Large intestine (tissue), 12 donors: ENCODE measurements at places on chromosomes 1 and 21. TPM values are rescaled to one million over a fixed set of nuclear protein-coding genes. Genes with fewer than 3 reads are reported as not detected.

GRCh38 chr1:157403608-157404007 lies 148.7 kb downstream of the FCRL5 start:
- no peak for DNase-seq

DNA sequence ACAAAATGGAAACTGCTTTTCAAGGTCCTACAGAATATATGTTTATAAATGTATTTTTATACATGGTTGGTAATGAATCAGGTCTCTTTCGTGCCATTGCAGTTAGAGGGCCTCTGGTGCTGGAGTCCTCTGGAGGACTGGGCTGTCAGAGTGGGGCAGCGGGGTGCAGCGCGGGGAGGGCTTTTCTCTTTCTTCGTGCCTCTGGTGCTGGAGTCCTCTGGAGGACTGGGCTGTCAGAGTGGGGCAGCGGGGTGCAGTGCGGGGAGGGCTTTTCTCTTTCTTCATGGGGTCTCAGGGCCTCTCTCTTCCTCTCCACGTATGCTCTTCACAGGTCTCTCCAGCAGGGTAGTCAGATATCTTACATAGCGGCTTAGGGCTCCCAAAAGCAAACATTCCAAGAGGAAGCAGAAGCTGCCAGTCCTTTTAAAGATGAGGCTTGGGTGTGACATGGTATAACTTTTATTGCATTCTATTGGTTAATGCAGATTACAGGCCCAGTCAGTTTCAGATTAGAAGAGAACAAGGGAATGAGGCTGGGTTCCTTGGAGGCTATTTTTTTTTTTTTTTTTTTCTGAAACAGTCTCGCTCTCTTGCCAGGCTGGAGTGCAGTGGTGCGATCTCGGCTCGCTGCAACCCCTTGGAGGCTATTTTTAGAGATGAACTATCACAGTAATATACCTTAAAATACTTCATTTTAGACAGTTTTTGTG lies 13.1 kb downstream of the SDCCAG8 start:
- DNase-seq: no peak

DNA sequence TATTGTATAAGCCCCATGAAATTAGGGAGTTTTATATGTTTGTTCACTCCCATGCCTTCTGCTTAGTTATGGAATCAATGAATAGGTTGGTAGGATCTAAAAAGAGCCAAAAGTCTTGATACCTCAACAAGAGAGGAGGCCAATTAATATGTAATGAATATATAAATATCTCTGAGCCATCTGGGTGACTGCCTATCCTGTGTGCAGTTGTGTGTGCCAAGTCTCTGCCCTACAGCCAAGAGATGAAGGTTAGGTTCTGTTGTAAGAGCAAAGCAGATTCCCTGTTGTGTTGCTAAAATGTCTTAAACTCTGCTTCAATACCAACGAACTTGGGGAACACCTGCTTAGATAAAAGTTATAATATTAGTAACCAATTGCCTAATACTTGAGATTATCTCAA lies 61.8 kb upstream of the GORAB start:
- DNase-seq: no peak

The MEF2D gene
- 25.0 TPM for polyA plus RNA-seq

The AIRE gene
- polyA plus RNA-seq: 14.3 TPM

DNA sequence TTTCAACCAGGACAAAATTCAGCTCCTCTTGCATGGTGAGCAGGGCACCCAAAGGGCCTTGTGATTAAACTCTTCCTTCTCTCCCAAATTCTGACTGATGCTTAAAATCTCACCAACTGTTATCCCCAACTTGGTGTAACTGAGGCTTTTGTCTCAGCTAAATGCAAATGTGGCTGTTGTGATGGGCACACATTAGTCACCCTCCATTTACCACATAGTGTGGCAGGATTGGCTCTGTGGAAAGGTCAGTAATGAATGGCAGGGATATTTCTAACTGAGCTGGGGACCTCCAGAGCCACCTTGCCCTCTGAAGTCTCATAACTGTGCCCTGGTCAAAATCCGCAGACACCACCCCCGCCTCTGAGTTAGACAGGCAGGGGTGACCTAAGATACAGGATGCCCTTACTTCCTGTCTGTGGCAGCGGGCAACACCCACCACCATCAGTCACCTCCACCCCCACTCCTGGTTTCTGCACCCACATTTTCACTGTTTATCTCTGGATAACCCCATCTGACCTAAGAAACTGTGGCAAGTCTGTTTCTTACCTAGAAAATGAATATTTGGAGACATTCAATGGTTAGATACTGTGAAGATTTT lies 25.4 kb upstream of the RGS16 start:
- no peak for DNase-seq

DNA sequence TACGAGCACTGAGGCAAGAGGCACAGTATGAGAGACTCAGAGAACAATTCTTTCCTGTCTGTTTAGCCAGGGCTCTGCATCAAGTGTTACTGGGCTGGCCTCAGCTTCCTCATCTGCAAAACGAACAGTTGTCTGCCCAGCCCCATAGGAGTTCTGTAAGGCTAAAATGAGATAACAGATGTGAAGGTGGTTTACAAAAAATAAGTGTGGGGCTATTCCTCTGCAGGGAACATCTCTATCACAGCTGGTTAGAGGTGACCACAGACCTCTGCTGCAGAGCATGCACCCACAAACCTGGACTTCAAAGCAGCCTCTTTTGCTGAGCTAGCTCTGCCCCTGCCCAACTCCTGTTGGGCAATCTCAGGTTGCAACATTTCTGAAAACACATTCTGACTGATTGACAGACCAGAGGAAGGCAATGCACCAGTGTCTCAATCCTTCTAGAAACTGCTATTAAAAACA lies 10.5 kb upstream of the OLIG1 start:
- DNase-seq: no peak

The SYT11 gene
- polyA plus RNA-seq: 19.0 TPM

GRCh38 chr1:109630898-109631512 lies 11.4 kb downstream of the AMPD2 start:
- no peak for DNase-seq

- DNase-seq: no peak
Observed at GRCh38 chr21:42845296-42845965, 33.9 kb downstream of the WDR4 start.

GRCh38 chr1:216641669-216642460 lies 81.4 kb downstream of the ESRRG start:
- no peak for DNase-seq

- DNase-seq: no peak
Observed at GRCh38 chr1:69657971-69658370, 90.2 kb downstream of the LRRC7 start.

DNA sequence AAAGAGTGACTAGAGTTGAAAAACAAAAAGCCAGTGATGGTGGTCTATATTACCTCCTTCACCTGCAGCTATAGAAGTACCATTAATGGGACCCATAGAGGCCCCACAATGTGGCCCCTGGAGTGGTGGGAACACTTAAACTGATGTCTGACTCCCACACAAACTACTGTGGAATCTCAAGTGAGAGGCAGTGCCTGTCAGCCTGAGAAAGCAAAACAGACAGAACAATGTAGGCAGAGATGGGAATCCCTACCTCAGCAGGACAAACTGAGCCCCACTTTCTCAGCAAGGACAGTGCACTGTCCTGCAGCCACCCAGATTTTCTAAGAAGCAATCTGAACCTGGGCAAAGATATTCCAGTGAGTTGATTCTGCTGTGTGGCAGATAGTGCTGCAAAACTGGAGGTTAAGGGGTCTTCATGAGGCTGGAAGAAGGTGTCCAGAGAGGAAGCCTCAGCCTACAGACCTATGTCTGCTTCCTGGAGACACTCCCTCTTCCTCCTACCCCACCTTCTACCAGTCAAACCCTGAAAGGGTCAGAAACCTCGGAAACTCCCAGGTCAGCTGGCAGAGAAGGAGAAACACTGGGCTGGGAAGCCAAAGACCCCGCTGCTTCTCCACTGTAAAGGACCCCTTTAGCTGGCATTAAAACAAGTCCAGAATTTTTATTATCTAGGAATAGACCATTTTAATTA lies 228.7 kb downstream of the C1orf94 start:
- no peak for DNase-seq

- no peak for DNase-seq
Observed at GRCh38 chr21:29436143-29436542, 137.4 kb downstream of the BACH1 start.

The DBT gene
- 10.8 TPM for polyA plus RNA-seq

- no peak for DNase-seq
Observed at GRCh38 chr1:232600424-232601258, 29.3 kb downstream of the SIPA1L2 start.

DNA sequence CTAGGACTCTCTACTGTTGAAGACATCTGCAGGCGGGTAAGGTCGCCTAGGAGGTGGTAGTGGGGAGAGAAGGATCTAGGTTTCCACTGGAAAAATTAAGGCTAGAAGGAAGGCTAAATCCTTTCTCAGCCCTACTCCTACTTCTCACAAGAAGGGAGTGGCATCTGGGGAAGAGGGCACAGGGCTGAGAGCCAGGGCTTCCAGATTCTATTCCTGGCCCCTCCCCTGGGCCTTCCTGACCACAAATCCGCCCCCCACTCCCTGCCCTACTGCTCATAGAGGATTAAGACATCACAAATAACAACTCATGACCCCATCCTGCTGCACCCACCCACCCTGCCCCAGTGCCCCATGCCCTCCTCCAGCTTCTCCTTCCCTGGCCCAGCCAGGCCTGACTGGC lies 2.5 kb downstream of the PHLDA3 start:
- no peak for DNase-seq

GRCh38 chr1:11784993-11785769 lies 20.6 kb downstream of the MTHFR start:
- DNase-seq: peak; percentile 55

The LAMB3 gene
- 156 TPM for polyA plus RNA-seq

- no peak for DNase-seq
Observed at GRCh38 chr21:33403128-33403785, at the start of gene IFNGR2. Gene IFNGR2, plus strand, starts transcription at chr21:33403413. Its CDS starts 131 bp downstream, at chr21:33403544.

The TEDDM1 gene
- 0.09 TPM for polyA plus RNA-seq

GRCh38 chr1:115457289-115457688 lies 119.2 kb upstream of the NGF start:
- no peak for DNase-seq

- no peak for DNase-seq
Observed at GRCh38 chr1:31572323-31573104, 3.8 kb upstream of the TINAGL1 start.

The VANGL1 gene
- 9.9 TPM for polyA plus RNA-seq

The TAS1R1 gene
- 0.27 TPM for polyA plus RNA-seq

DNA sequence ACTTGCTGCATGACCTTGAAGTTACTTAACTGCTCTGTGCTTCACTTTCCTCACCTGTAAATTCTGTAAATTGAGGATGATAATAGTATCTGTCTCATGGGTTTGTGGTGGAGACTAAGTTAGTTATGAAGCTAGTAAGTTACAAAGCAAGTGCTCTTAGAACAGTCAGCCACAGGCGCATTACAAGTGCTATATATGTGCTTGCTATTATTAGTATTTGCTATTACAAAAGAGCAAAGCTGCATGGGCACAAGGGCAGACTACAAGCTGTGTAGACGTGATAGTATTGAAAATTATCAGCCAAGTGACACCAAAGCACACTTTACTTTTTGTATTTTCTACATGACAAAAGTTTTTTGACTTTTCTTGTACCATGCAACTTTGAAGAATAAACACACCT lies 150.9 kb upstream of the CTTNBP2NL start:
- no peak for DNase-seq

DNA sequence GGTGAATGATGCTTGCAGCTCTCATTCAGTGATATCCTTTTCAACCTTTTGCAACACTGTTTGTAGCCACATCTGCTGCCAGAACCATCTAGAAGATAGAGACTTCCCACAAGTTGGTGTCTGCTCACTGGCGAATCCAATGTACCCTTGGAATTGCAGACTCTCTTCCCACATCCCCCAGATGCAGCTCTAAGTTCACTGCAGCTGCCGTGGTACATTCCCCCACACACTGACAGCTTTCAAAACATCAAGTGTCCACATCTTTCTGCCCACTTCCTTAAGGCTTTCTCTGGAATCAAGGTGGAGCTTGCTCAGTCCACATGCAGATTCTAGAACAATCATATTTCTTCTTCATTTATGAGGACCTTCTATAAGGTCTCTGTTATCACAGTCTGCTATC lies 99.2 kb downstream of the PLPPR4 start:
- DNase-seq: no peak

- no peak for DNase-seq
Observed at GRCh38 chr1:156836041-156836654, 19.5 kb upstream of the SH2D2A start.

DNA sequence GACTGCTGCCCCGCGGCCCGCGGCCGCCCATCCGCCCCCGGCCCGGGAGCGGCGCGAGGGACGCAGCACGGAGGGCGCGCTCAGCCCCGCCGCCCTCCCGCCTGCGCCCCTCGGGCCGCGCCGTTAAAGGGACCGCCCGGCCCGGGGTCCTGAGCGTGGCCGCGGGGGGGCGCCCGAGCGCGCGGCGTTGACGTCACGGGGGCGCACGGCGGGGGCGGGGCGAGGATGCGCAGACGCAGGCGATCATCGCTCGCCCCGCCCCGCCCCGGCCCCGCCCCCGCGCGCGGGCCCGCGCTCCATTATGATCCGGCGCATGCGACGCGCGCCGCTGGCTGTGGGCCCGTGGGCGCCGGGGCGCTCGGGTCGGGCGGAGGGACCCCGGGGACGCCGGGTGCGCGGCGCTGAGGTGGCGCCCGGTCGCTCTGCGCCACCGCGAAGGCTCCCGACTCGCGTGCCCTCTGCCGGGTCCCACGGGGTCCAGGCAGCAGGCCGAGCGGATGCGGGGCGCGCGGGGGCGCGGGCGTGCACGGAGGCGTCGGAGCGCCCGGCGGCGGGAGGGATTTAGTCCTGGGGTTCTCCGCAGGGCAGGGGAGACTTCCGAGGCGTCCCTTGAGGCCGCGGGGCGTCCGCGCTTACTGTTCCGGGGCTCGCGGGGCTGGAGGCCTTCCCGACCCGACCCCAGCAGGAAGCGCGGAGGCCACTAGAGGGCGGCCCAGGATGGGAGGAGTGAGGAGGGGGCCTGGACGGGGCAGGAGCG lies at the start of gene DVL1:
Gene DVL1, minus strand, starts transcription at position 163 of the 757 bp plus-strand sequence. CDS start 353 bp downstream, outside the sequence.
- peak; percentile 80 for DNase-seq
